ENCODE measurements at places on chromosomes 13 and 19.
A peak's percentile ranks its signal among the peaks of the same experiment; 100 is the strongest.

DNA sequence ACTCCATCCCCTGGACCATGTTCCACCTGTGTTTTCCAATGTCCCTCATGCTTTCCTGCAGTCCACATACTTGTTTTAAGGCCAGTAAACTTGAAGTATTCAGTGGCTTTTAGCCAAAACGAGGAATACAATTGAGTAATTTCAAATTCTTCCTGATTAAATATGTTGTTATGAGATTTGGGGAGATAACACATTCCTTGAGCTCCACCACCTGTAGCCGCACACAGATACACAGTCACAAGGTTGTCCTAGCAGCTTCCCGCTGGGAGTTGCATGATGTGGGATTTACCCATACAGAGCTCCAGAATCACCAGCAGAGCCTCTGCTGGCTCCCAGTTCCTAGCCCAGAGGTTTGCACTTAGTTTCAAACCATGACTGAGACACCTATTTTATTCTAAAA lies 53.6 kb upstream of the FRY start:
- DNase-seq, result no peak

DNA sequence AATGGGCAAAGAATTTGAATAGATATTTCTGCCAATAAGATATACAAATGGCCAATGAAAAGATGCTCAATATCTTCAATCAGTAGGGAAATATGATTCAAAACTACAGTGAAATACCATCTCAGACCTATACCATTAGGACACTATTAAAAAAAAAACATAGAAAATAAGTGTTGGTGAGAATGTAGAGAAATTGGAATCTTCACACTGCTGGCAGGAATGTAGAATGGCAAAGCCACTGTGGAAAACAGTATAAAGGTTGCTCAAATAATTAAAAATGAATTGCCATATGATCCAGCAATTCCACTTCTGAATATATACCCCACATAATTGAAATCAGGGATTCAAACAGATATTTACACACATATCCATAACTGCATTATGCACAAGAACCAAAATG lies 88.1 kb upstream of the STARD13 start:
- DNase-seq, result no peak

DNA sequence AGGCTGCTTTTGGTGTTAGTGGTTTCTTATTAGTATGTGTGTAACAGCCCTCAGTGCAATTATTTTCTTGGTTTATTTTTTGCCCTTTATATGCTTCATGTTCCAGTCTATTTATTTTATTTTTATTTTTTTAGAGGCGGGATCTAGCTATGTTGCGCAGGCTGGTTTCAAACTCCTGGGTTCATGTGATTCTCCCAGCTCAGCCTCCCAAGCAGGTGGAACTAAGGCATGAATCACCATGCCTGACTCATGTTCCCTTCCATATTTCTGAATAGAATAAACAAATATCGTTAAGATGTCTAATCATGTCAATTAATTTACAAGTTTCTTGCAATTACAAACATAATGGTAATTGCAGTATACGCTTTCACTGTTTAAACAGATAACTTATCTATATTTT lies 11.7 kb downstream of the SKA3 start:
- no peak for DNase-seq

DNA sequence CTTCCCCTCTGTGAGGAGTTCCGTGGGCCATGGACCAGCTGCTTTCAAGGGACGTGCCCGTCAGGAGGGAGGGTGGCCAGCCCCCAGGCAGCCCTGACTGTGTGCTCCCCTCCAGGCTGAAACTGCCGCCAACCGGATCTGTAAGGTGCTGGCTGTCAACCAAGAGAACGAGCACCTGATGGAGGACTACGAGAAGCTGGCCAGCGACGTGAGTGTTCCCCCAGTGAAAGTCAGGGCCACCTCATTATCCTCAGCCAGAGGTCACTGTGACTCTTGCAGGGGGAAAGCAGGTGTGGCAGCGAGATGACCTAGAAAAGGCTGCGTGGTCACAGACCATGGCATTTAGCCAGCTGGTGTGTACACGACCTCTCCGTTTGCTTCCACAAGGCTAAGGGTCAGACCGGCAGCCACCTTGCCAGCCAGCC lies 29.9 kb downstream of the CAPN12 start:
- no peak for DNase-seq

DNA sequence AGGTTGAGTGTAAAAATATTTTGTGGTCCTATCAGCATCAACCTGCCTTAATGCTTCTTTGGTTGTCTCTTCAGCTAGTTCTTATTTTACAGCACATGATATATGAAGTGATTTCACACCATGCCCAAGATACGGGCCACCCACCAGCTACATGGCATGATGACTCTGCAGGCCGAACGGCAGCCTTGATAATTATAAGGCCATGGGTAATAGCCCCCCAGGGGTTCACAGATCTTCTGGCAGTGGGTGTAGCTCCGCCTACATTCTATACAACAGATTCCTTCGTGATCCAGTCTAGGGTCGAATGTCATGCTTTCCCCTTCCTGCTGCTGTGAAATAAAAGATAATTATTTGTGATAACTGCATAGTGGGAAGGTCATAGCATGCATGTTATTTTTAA lies 36.1 kb downstream of the CNMD start:
- DNase-seq, result no peak

DNA sequence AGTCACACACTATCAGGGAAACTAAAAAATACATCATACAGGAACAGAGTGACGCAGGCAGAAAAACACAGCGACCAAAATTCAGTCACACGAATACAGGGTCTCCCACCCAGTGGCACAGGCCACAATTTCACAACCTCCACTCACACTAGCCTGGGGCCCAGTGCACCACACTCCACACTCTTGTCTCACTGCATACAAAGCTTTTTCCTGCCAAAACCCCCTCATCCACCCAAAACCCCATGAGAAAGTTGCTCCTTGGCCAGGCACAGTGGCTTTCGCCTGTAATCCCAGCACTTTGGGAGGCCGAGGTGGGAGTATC lies 1.2 kb downstream of the S1PR5 start:
- DNase-seq, result no peak

- DNase-seq, result no peak
These were observed 5.2 kb upstream of the LRRC8E start for GRCh38 chr19:7883105-7883504.

DNA sequence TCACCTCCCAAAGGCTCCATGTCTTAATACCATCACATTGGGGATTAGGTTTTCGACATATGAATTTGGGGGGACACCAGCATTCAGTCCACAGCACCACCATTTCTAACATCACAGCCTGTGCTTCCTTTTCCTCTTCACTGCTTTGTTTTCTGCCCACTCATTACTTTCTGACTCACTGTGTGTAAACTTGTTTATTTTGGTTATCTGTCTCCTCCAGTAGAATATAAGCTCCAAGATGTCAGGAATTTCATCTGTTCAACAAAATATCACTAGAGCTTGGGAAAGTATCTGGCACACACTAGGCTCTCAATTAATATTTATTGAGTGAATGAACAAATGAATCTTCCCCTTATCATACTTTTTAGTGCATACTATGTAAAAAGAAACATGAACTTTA lies 152.0 kb downstream of the NUFIP1 start:
- no peak for DNase-seq

DNA sequence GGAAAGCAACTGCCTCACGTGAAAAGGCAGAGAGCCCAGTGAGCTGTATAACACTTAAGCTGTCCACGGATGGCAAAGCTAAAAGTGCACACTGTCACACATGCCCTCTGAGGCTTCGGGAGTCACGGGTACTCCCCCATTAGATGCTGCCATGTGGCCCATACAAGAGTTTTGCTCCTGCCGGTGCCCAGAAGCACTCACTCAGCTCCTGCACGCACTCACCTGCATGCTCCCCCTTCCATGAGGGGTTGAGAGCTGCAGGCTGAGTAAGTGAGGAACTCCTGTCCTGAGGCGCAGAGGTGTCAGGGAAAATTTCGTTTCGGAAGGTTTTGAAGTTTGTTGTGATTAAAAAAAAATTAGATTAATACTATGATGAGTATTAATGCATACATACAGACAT lies 939.2 kb upstream of the ATXN8OS start:
- DNase-seq, result no peak

DNA sequence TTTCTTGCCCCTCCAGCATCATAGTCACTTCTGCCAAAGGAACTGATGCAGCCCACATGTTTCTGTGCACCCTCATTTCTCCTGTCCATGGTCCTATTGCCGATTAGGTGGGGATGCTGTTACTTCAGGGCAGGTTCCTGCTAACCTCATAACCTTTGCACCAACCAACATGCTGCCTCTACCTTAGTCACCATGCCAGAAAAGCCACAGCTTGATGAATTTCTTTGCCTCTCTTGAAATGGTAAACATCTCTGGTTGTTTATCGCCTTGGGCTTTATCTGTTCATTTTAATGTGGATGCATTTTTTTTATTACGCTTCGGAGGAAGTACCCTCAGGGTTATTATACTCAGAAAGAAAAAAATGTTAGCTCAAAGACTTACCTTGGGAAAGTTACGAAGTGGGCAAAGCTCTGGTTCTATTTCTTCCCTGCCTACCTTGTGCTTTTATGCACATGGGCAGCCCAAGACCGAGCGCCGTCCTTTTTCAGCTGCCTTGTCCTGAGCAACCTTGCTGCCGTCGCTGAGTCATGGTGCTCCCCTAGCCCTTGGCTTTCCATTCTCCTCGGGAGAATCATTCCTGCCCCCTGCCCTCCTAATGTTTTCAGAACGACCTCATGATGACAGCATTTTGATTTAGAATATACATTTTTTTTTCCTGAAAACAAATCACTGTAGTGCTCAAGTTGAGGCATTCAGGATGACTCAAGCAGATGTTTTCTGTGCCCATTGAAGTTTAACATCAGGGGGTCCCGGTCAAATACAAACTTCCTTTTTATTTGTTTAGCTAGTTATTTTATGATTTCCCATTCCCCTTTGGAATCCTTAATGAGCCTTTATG lies 280.0 kb downstream of the SHISA2 start:
- no peak for DNase-seq

- no peak for DNase-seq
These were observed 799 bp downstream of the PVR start for GRCh38 chr19:44644402-44645016.

DNA sequence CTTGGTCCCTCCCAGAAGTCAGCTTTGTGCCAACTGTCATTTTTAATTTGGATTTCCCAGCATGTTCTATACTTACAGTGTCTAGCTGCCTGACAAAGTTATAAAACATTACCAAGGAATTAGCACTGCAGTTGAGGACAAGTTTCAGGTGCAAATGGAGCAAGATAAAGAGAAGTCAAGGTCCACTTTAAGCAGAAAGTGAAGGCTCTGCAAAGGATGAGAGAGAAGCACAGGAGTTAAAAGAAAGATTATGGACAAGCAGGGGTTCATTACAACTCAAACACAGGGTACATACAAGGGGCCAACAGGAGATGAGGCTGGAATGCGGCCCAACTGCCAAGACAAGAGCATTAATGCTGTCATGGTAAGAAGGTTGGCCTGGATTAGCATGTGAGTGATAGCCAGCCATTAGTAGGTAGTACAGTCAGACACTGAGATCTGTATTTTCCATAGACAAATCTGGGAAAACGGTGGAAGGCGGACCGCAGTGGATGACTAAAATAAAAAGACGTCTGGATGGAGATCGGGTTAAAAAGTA lies 17.6 kb downstream of the UBL3 start:
- no peak for DNase-seq

- no peak for DNase-seq
These were observed 147.1 kb downstream of the NHLRC3 start for GRCh38 chr13:39185326-39185725.

DNA sequence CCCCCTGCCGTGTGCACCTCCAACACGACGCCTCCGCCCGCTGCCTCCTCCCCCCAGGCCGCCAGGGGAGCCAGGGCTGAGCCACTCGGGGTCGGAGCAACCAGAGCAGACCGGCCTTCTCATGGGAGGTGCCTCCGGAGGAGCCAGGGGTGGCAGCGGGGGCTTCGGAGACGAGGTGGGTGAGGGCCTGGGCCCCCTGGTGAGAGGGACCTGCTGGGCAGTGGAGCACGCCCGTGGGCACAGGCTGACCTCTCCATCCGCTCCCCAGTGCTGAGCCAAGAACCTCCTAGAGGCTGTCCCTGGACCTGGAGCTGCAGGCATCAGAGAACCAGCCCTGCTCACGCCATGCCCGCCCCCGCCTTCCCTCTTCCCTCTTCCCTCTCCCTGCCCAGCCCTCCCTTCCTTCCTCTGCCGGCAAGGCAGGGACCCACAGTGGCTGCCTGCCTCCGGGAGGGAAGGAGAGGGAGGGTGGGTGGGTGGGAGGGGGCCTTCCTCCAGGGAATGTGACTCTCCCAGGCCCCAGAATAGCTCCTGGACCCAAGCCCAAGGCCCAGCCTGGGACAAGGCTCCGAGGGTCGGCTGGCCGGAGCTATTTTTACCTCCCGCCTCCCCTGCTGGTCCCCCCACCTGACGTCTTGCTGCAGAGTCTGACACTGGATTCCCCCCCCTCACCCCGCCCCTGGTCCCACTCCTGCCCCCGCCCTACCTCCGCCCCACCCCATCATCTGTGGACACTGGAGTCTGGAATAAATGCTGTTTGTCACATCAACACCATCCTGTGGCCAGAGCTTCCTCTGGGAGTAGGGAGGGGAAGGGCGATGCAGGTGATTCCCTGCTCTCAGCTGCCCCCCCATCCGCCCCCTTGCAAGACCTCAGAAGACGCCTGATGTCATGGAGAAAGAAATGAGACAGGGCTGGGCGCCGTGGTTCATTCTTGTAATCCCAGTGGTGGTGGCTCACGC lies 12.0 kb downstream of the BCAM start:
- no peak for DNase-seq

DNA sequence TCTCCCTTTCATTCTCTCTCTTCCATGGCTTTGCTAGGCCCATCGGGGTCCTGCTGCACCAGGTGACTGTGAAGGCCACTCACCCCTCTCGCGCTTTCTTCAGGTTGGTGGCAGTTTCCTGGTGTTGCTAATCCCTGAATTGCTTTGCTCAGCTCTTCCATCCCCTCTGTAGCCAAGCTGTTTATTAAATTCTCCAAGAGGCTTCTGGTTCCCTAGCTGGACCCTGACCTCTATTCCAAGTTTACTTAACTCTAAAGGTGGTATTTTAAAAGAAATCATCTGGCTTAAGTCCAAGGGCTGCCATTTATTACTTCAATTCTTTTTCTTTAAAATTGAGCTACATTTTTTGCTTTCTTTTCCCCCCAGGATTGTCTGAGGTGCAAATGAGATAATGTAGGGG lies 32.7 kb upstream of the MICU2 start:
- no peak for DNase-seq

DNA sequence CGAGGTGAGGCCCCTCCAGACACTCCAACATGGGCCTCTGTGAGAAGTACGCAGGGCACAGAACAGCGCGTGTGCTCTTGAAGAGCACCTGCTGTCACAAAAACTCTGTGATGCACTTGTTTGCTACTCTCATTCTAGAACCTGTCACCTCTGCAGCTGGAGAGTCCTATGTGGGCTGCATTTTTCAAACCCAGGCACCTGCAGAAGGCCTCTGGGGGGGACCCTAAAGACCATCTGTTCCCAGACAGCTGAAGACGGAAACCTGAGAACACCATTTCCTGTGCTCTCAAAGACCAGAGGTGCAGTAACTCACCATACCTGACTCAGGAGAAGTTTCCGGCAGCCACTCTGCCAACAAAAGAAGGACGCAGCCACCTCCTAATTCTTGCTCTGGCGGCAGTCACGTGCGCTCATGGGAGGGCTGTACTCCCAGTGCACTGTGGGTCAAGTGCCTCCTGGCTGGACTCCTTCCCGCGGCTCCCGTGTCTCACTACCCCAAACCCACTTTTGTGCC lies 28.1 kb downstream of the RANBP3 start:
- DNase-seq, result peak; percentile 14

All from stimulated activated CD4-positive, alpha-beta T cell treated with anti-CD3 and anti-CD28 coated beads, Interleukin-15, amount 100 ng/mL, for 48 hours (primary cell).